ENCODE measurements at places on chromosomes 5 and 9.

DNA sequence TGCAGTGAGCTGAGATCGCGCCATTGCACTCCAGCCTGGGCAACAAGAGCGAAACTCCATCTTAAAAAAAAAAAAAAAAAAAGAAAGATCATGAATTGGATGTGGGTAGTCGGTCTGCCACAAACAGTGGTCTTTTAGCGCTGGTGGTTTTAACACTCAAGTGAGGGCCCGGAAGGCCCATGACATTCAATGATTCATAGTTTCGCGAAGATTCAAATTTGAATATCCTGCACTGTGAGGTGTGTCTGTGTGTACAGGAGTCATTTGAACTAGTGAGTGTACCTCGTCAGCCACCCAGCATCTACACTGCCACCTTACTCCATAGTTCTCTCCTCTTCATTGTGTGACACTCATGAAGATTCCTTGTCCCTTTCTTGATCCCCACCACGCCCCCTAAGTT, 41.3 kb downstream of the CFAP77 start:
- peaks cover 16% of the 10 kb centered on the region for H3K4me1 ChIP-seq
- peak overlapping the region; percentile 59 for H3K27ac ChIP-seq
- peak overlapping the region; percentile 52 for H3K4me3 ChIP-seq
- peaks cover 13% of the 10 kb centered on the region for H3K36me3 ChIP-seq
- H3K27me3 ChIP-seq: peaks cover 67% of the 10 kb centered on the region
- DNase-seq: peak; percentile 63

- no peaks in the 10 kb centered on the region for H3K4me1 ChIP-seq
- no peak overlapping the region for H3K4me3 ChIP-seq
- H3K27ac ChIP-seq: no peak overlapping the region
- H3K27me3 ChIP-seq: peaks cover 21% of the 10 kb centered on the region
- H3K36me3 ChIP-seq: no peaks in the 10 kb centered on the region
These were observed 76.0 kb downstream of the GADD45G start for GRCh38 chr9:89680547-89681467.

- peak overlapping the region; percentile 5 for H3K4me3 ChIP-seq
- DNase-seq: no peak
- H3K4me1 ChIP-seq: peaks cover 7% of the 10 kb centered on the region
- peaks cover 48% of the 10 kb centered on the region for H3K36me3 ChIP-seq
- H3K27ac ChIP-seq: peak overlapping the region; percentile 29
These were observed 33.8 kb downstream of the RNF145 start for GRCh38 chr5:159175547-159175946.

DNA sequence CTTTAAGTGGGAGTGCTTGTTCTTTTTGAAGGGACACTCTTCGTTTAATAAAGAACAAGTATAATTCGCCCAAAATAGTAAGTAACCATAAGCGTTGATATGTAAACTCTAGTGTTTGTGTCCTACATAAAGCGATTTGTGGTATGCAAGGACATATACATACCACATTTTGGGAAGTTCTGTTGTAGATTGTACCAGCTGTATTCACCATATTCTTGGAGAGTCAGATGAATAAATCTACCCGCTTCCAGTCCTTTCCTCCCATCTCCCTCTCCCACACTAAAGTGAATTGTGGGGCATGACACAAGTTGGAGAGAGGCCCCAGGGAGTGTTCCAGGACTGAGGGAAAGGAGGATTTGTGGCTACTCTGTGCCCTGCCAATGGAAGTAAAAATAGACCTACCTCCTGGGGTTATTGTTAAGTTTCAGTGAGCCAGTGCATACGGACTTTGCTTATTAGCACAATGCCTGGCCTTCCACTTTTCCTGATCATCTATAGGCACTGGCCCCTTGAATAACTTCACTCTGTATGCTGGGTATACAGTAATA, 40.6 kb downstream of the ARHGAP26 start:
- DNase-seq: no peak
- H3K4me1 ChIP-seq: peaks cover 37% of the 10 kb centered on the region
- H3K27me3 ChIP-seq: no peaks in the 10 kb centered on the region
- no peak overlapping the region for H3K27ac ChIP-seq

- peak overlapping the region; percentile 59 for H3K4me3 ChIP-seq
- peaks cover 69% of the 10 kb centered on the region for H3K27me3 ChIP-seq
- H3K27ac ChIP-seq: no peak overlapping the region
- DNase-seq: no peak
- H3K36me3 ChIP-seq: no peaks in the 10 kb centered on the region
- H3K4me1 ChIP-seq: peaks cover 10% of the 10 kb centered on the region
These were observed 27.4 kb upstream of the ANKRD33B start for GRCh38 chr5:10536511-10536910.

- no peak overlapping the region for H3K27ac ChIP-seq
- H3K27me3 ChIP-seq: no peaks in the 10 kb centered on the region
- H3K4me3 ChIP-seq: no peak overlapping the region
- DNase-seq: no peak
- peaks cover 12% of the 10 kb centered on the region for H3K4me1 ChIP-seq
- H3K36me3 ChIP-seq: no peaks in the 10 kb centered on the region
These were observed 40.9 kb downstream of the PHF2 start for GRCh38 chr9:93617273-93617672.

- peaks cover 7% of the 10 kb centered on the region for H3K4me1 ChIP-seq
- no peak overlapping the region for H3K27ac ChIP-seq
- no peak overlapping the region for H3K4me3 ChIP-seq
- no peak for DNase-seq
These were observed 123.4 kb downstream of the ARL15 start for GRCh38 chr5:54186912-54187445.

GRCh38 chr9:19938990-19939733, 150.3 kb upstream of the SLC24A2 start:
- DNase-seq: no peak
- H3K27ac ChIP-seq: no peak overlapping the region
- no peaks in the 10 kb centered on the region for H3K4me1 ChIP-seq
- H3K27me3 ChIP-seq: peaks cover 13% of the 10 kb centered on the region

GRCh38 chr9:128928624-128929023, 7.8 kb downstream of the PHYHD1 start:
- H3K4me3 ChIP-seq: no peak overlapping the region
- peaks cover 5% of the 10 kb centered on the region for H3K4me1 ChIP-seq
- peaks cover 3% of the 10 kb centered on the region for H3K36me3 ChIP-seq
- H3K27ac ChIP-seq: no peak overlapping the region
- H3K27me3 ChIP-seq: no peaks in the 10 kb centered on the region

GRCh38 chr9:21875893-21876292, 73.5 kb downstream of the MTAP start:
- no peak overlapping the region for H3K4me3 ChIP-seq
- no peak for DNase-seq
- no peaks in the 10 kb centered on the region for H3K27me3 ChIP-seq
- H3K36me3 ChIP-seq: peaks cover 3% of the 10 kb centered on the region

DNA sequence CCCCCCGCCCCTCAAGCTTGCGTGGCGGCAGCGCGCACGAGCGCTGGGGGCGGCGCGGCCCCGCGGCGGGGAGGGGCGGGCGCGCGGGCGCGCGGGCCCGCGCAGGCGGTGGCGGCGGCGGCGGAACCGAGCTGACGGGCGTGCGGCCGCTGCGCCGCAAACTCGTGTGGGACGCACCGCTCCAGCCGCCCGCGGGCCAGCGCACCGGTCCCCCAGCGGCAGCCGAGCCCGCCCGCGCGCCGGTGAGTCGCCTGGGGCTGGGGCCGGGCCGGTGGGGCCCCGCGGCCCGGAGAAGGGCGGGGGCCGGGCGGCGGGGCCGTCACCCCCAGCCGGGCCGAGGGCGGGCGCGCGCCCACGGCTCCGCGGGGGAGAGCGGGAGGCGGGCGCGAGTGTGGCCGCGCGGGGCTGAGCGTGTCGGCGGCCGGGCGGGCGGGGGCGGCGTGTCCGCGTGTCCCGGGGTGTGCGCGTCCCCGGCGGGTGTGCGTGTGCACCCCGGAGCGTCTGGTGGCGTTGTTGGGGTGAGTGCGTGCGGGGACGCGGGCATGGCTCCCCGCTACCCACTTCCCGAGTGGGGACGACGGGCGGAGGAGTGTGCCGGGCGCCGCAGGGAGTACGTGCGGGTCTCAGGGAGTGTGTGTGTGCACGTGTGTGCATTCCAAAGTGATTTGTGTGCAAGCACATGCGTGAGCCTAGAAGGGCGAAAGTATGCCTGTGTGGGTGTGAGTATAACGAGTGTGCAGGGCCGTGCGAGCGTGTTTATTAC, at the start of gene NEK6:
Gene NEK6, plus strand, starts transcription at position 106 of the 763 bp plus-strand sequence. CDS start 44,016 bp downstream, outside the sequence.
- H3K4me1 ChIP-seq: peaks cover 45% of the 10 kb centered on the region
- H3K36me3 ChIP-seq: peaks cover 10% of the 10 kb centered on the region
- peak within 1 kb of the TSS; percentile 96 for H3K27ac ChIP-seq
- peak; percentile 34 for DNase-seq
- H3K4me3 ChIP-seq: peak within 1 kb of the TSS; percentile 99

DNA sequence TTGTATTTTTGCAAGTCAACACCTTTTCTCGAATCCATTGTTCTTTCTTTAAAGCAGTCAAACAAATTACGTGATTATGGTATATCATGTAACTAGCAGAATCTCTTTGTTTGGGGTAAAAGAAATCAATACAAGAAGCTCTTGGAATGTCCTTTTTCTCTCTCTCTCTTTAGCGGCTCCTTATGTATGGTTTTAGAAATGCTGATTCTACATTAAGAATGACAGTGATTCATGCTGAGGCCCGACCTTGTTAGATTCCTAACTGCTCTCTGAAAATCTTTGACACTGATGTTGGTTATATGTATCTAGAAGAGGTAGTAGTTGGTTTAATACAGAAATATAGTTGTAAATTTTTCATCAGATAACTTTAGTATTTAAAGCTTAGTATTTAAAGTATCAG, 76.4 kb downstream of the SNX24 start:
- H3K4me1 ChIP-seq: peaks cover 2% of the 10 kb centered on the region
- no peaks in the 10 kb centered on the region for H3K27me3 ChIP-seq
- no peak for DNase-seq
- no peak overlapping the region for H3K4me3 ChIP-seq

GRCh38 chr5:171907725-171908343, 98.6 kb downstream of the FBXW11 start:
- no peaks in the 10 kb centered on the region for H3K27me3 ChIP-seq
- H3K4me3 ChIP-seq: no peak overlapping the region
- peak; percentile 47 for DNase-seq

DNA sequence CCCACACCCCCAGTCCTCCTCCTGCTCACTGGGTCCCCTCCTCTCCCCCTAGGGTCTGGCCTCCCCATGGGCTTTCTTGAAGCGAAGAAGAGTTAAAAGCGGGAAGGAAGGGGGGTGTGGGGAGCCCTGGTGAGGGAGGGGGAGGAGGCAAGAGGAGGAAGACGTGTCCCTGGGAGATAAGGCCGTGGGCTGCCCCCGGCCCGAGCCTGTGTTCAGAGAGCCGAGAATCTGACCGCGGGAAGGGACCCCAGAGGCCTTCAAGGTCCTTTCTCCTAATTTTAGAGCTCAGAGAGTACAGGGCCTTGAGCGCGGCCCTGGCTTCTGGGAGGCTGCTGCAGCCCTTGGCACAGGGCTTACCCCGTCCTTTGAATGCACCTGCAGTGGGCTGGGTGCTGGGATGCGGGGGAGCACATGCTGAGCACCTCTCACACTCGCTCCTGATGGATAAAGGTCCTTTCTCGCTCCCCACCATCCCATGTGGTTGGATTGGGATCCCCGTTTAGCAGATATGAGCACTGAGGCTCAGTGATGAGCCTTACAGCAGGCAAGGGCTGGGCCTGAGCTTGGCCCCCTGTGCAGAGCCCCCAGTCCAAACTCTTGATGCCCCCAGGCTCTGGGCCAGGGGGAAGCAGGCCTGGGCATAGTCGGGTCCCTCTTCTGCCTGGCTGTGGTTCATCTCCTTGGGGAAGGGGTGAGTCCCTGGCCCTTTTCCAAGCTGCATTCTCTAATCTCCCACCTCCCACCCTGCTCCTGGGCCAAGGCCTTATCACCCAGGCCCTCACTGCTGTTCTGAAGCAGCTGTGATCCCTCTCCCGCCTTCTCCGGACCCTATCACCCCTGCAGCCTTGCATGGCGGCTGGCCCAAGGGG, 5.9 kb downstream of the GFI1B start:
- H3K36me3 ChIP-seq: no peaks in the 10 kb centered on the region
- no peak overlapping the region for H3K27ac ChIP-seq
- H3K4me3 ChIP-seq: no peak overlapping the region
- H3K27me3 ChIP-seq: peaks cover 94% of the 10 kb centered on the region

DNA sequence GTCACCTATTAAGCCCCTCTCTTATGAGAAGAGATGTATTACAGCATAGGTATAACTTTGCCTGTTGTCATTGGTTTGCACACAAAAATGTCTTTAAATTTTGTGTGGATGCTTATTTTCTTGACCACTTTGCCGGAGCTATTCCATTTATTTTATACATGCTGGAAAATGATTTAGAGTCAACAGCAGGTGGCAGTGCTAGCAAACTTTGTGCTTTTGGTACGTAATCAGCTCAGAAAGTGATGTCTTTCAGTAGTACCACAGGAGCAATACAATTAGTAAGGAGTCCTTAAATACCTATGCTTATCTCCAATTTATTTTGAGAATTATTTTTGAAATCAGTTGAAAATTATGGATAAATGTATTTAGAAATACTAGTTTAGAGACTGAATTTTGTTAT, 19.8 kb upstream of the NUDT12 start:
- H3K4me1 ChIP-seq: no peaks in the 10 kb centered on the region
- H3K4me3 ChIP-seq: no peak overlapping the region
- no peak for DNase-seq
- H3K27ac ChIP-seq: no peak overlapping the region
- H3K27me3 ChIP-seq: no peaks in the 10 kb centered on the region

GRCh38 chr5:168528521-168529373, at the start of gene FBLL1:
TSS of gene FBLL1 (plus strand) at chr5:168529305. CDS start at chr5:168529505, 200 bp downstream.
- H3K36me3 ChIP-seq: peaks cover 2% of the 10 kb centered on the region
- H3K27ac ChIP-seq: no peak within 1 kb of the TSS
- peak within 1 kb of the TSS; percentile 63 for H3K4me3 ChIP-seq
- no peaks in the 10 kb centered on the region for H3K4me1 ChIP-seq
- peaks cover 24% of the 10 kb centered on the region for H3K27me3 ChIP-seq
- DNase-seq: no peak

- H3K27ac ChIP-seq: no peak overlapping the region
- no peaks in the 10 kb centered on the region for H3K36me3 ChIP-seq
- H3K4me1 ChIP-seq: no peaks in the 10 kb centered on the region
These were observed 1.4 kb upstream of the CTXN3 start for GRCh38 chr5:127647361-127647958.

DNA sequence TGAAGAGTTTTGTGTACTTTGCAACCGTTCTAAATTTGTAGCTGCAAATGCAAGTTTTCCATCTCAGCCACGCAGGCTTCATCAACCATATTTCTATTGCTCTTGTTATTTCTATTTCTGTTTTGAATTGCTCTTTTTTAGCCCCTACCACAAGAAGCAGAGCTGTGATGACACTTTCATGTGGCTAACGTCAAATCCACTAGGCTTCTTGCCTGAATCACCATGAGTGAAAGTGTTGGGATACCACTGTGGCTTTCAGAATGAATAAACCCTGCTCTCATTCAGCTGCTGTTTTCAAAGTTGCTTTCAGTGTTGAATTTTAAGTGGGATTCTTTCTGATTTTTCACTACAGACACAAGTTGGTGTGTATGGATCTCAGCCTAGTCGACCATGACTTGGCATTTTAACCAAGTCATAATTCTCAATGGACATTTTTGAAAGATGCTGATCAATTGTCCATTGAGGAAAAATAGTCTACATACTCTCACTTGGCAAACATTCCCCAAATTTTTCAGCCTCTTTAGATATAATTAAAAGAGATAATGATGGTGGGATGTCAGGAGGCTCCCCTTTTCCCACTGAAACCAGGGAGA, 41.0 kb upstream of the MTAP start:
- H3K4me1 ChIP-seq: peaks cover 1% of the 10 kb centered on the region
- no peak overlapping the region for H3K27ac ChIP-seq
- H3K4me3 ChIP-seq: no peak overlapping the region
- peaks cover 52% of the 10 kb centered on the region for H3K27me3 ChIP-seq
- DNase-seq: no peak

- peaks cover 9% of the 10 kb centered on the region for H3K36me3 ChIP-seq
- H3K27ac ChIP-seq: no peak overlapping the region
- no peak for DNase-seq
- no peak overlapping the region for H3K4me3 ChIP-seq
These were observed 38.5 kb upstream of the FCHO2 start for GRCh38 chr5:72917371-72917776.

Data from effector memory CD8-positive, alpha-beta T cell (primary cell).